ENCODE measurements at places on chromosomes 16 and 17. TPM values are rescaled to one million over a fixed set of nuclear protein-coding genes. Genes with fewer than 3 reads are reported as not detected.

PMP22 gene
- polyA plus RNA-seq, result 62.0 TPM

TAC4 gene
- polyA plus RNA-seq, result not detected

TBC1D3E gene
- not detected for polyA plus RNA-seq

CRYM gene
- polyA plus RNA-seq, result 37.1 TPM

ST6GALNAC2 gene
- 1.5 TPM for polyA plus RNA-seq

MMP15 gene
- 31.4 TPM for polyA plus RNA-seq

TENT4B gene
- polyA plus RNA-seq, result 3.1 TPM

PNMT gene
- 16.8 TPM for polyA plus RNA-seq

TNFSF12 gene
- 51.0 TPM for polyA plus RNA-seq

FOXJ1 gene
- polyA plus RNA-seq, result 0.03 TPM

CTRL gene
- 2.0 TPM for polyA plus RNA-seq

CCL8 gene
- not detected for polyA plus RNA-seq

OSGIN1 gene
- 5.6 TPM for polyA plus RNA-seq
